ENCODE measurements at places on chromosomes 1 and 21.
A peak's percentile ranks its signal among the peaks of the same experiment; 100 is the strongest.

DNA sequence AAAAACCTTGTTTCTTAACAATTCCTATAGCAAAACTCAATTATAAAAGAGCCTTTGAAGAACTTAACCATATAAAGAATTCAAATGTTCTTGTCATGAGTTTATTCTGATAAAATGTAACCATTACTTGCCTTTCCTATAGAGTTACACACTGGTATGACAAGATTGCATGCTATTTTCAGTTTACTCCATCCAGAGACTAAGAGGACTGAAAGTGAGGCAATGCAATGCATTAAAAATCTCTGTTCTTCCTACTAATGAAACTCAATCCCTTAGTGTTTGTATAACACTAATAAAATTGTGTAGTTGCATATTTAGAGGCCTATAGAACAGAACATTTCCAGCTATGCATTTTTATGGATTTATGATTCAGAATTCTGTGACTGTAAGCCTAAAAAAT is 88.1 kb downstream of the COP1 start:
- no peak overlapping the region for H3K4me3 ChIP-seq
- no peaks in the 10 kb centered on the region for H3K27me3 ChIP-seq
- H3K36me3 ChIP-seq = peaks cover 2% of the 10 kb centered on the region
- no peak overlapping the region for H3K27ac ChIP-seq
- DNase-seq = no peak
- no peaks in the 10 kb centered on the region for H3K4me1 ChIP-seq

DNA sequence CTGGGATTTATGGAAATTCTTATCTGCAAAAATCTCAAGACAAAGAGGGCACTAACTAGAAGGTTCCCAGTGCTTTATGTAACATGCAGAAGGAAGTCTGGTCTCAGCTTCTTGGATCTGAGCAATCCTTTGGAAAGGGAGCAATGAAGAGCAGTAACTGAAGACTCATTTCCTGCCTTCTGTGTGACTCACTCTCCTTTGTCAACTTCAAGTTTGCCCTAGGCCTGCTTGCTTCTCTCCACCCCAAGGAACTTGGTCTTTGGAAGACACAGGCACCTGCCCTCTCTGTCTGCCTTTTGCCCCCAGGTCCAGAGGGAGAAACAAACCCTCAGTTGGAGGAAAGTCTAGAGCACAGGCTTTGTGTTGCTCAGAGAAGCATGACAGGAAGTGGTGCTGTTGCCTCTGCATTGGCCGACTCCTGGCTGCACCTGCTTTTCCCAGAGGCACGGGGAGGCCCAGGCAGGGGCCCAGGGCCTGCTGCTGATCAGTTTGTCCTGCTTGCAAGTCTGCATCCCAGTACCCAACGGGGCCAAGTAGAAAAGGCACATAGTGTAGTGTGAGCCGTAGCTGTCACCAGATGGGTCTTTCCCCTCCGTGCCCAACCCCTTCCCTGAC is 137.2 kb downstream of the DHRS3 start:
- DNase-seq = no peak
- no peaks in the 10 kb centered on the region for H3K27me3 ChIP-seq
- H3K36me3 ChIP-seq = no peaks in the 10 kb centered on the region
- no peak overlapping the region for H3K27ac ChIP-seq
- no peak overlapping the region for H3K4me3 ChIP-seq
- no peaks in the 10 kb centered on the region for H3K4me1 ChIP-seq

DNA sequence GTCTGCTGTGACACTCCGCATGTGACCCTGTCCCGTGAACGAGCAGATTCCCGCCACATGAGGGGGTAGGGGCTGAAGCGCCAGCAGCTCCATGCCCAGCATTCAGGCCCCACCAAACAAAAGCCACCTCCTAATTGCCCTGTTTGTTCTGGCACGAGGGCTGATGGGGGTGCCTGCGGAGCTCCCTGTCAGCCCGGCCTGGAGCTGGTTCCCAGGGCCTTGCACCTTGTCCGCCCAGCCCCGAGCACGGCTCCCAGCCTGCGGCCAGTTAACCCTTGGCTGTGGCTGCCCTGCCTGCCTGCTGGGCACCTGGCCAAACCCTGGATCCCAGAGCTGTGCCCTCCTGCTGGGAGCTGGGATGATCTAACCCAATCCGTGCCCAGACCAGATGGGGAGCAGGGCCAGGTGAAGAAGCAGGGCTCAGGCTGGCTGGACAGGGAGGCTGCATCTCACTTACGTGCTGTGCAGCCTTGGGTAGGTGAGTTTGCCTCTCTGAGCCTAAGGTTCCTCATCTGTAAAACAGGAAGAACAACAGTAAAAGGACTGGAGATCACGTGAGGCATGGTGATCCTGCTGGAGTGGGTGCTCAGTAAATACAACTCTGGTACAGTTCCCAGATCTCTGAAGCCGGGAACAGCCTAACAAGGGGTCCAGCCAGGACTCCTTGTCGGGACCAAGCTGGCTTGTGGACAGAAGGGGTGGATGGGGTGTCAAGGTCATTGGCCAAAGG is 110.9 kb upstream of the IFFO2 start:
- H3K4me1 ChIP-seq = peaks cover 16% of the 10 kb centered on the region
- H3K27me3 ChIP-seq = no peaks in the 10 kb centered on the region
- H3K36me3 ChIP-seq = no peaks in the 10 kb centered on the region
- H3K27ac ChIP-seq = no peak overlapping the region

- peaks cover 16% of the 10 kb centered on the region for H3K4me1 ChIP-seq
- peak overlapping the region; percentile 17 for H3K27ac ChIP-seq
Measured at GRCh38 chr1:203465146-203465798, 10.3 kb upstream of the PRELP start.

GRCh38 chr1:4108331-4108730 is 208.3 kb upstream of the C1orf174 start:
- H3K4me1 ChIP-seq = no peaks in the 10 kb centered on the region
- DNase-seq = no peak
- H3K4me3 ChIP-seq = no peak overlapping the region
- no peaks in the 10 kb centered on the region for H3K27me3 ChIP-seq

DNA sequence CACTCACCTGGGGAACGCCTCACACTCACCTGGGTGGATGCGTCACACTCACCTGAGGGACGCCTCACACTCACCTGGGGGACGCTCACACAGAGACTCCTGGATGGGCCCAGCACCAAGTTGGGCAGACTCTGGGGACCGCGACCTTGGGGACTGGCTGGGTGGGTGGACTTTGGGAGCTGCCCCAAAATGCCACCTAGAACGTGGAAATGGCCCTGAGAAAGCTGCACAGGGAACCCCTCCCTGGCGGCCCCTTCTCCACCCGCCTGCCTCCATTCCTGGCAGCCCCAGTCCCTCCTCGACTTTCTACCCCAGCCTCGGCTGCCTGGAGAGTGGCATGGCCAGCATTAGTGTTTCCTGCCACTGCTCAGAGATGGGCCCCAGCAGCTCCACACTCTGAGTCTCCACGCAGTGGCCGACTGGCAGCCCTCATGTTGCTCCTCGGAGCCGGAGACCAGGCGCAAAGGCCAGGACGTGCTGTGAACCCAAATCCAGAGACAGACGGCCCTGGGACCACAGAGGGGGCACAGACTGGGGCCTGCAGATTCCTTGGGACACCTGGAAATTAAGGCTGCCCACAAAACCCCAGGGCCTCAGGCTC is 46.5 kb upstream of the ACTRT2 start:
- H3K4me1 ChIP-seq = peaks cover 2% of the 10 kb centered on the region
- no peak for DNase-seq
- no peak overlapping the region for H3K27ac ChIP-seq
- no peaks in the 10 kb centered on the region for H3K27me3 ChIP-seq
- no peak overlapping the region for H3K4me3 ChIP-seq
- H3K36me3 ChIP-seq = no peaks in the 10 kb centered on the region

GRCh38 chr1:94004924-94005323 is 95.7 kb upstream of the GCLM start:
- H3K27me3 ChIP-seq = peaks cover 25% of the 10 kb centered on the region
- DNase-seq = no peak
- no peak overlapping the region for H3K4me3 ChIP-seq
- no peaks in the 10 kb centered on the region for H3K36me3 ChIP-seq
- H3K4me1 ChIP-seq = no peaks in the 10 kb centered on the region

DNA sequence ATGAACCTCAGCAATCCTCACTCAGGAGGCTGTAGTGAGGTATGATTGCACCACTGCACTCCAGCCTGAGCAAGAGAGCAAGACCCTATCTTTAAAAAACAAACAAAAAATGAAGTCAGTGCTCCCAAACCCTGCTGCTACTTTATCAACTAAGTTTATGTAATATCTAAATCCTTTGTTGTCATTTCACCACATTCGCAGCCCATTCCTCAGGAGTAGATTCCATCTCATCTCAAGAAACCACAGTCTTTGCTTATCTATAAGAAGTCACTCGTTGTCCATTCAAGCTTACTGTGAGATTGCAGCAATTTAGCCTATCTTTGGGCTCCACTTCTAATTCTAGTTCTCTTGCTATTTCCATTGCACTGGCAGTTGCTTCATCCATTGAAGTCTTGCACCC is 44.3 kb upstream of the RGL1 start:
- no peak for DNase-seq
- no peak overlapping the region for H3K27ac ChIP-seq
- no peak overlapping the region for H3K4me3 ChIP-seq

DNA sequence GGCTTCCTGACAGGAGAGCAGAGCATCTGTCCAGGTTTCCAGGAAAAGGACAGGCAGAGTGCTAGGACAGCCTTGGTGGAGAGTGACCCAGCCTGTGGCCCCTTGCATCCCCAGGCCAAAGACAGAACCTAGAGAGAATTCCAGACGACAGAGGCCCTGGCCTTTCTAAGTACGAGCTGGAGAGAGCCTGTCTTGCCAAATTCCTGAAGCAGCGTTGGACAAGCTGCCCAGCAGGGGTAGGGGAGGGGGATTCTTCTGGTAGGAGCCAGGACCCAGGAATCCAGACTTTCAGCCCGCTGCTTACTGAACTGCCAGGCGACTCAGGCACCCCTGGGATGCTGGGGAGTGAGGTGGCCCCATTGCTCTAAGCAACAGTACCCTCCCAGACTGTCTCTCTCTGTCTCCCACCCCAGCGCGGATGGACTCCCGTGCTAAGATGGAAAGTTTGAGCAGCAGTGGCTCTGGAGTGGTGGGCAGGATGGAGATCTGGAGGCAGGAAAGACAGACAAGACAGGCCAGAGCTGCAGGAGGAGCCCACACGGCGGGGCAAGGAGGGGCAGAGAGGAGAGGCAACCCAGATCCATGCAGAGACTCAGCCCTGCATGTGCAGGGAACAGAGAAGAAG is 8.8 kb upstream of the PEAR1 start:
- H3K4me1 ChIP-seq = peaks cover 5% of the 10 kb centered on the region
- no peak for DNase-seq
- no peak overlapping the region for H3K4me3 ChIP-seq
- H3K36me3 ChIP-seq = no peaks in the 10 kb centered on the region

GRCh38 chr1:116693759-116694480 is 26.4 kb upstream of the IGSF3 start:
- no peak overlapping the region for H3K4me3 ChIP-seq
- no peak overlapping the region for H3K27ac ChIP-seq
- no peaks in the 10 kb centered on the region for H3K36me3 ChIP-seq
- no peak for DNase-seq

GRCh38 chr1:6447818-6448748 is 17.9 kb downstream of the TNFRSF25 start:
- peaks cover 64% of the 10 kb centered on the region for H3K27me3 ChIP-seq
- H3K36me3 ChIP-seq = no peaks in the 10 kb centered on the region
- DNase-seq = no peak
- H3K4me1 ChIP-seq = peaks cover 14% of the 10 kb centered on the region

- no peak overlapping the region for H3K27ac ChIP-seq
- DNase-seq = no peak
- H3K36me3 ChIP-seq = no peaks in the 10 kb centered on the region
- no peaks in the 10 kb centered on the region for H3K4me1 ChIP-seq
Measured at GRCh38 chr1:24893431-24893830, 36.6 kb downstream of the RUNX3 start.

GRCh38 chr1:201336711-201337450 is 40.6 kb downstream of the TNNT2 start:
- H3K4me1 ChIP-seq = peaks cover 6% of the 10 kb centered on the region
- no peaks in the 10 kb centered on the region for H3K36me3 ChIP-seq
- no peaks in the 10 kb centered on the region for H3K27me3 ChIP-seq
- H3K27ac ChIP-seq = no peak overlapping the region

- H3K27ac ChIP-seq = no peak overlapping the region
- H3K4me3 ChIP-seq = no peak overlapping the region
- DNase-seq = no peak
- H3K4me1 ChIP-seq = no peaks in the 10 kb centered on the region
- no peaks in the 10 kb centered on the region for H3K27me3 ChIP-seq
Measured at GRCh38 chr1:63155437-63155836, 166.9 kb upstream of the FOXD3 start.

DNA sequence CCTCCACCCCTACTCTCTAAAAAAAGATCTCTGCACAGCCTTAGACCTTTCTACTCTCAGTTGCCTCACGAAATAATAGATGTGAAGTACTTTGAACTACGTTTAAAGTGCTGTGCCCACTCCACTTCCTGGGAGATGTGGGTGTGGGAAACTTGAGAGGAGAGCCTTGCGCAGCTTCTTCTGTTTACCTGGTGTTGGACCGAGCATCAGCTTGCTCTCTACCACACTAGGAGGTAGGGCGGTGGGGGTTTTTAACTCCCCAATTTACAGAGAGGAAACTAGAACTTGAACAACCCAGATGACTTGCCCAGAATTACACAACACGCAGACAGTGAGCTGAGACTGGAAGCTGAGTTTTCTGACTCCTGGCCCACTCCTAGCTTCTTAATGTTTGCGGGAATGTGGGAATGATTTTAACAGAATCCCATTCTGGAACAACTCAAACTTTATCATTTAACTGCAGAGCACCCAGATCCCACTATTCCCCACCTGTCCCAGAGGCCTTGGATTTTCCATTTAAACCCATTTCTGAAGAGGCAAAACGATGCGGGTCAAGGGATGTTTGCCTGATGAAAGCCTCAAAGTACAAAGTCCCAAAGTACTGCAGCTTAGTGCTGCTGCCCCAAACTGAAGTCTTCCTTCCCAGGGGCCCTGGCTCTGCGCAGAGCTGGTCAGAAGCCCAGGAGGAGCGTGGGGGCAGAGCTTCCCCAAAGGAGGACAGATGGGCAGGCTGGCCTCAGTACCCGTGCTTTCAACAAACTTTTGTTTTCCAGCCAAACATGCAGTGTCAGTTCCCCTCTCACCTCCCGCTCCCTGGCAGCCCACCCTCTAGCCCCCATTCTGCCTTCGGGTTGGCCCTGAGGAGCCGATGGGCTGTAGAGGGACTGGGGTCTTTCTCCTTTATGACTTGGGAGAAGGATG is 19.0 kb downstream of the BTG2 start:
- DNase-seq = no peak

Data from neuronal stem cell (in vitro differentiated cells).